ENCODE measurements at places on chromosomes 6 and 20.

GRCh38 chr6:112501705-112502104, 154.6 kb downstream of the RFPL4B start:
- DNase-seq, result no peak

- no peak for DNase-seq
Measured at GRCh38 chr20:60054716-60055634, 96.8 kb downstream of the CDH26 start.

GRCh38 chr20:63317601-63318291, 24.8 kb downstream of the COL20A1 start:
- DNase-seq, result no peak

- no peak for DNase-seq
Measured at GRCh38 chr6:111658462-111659154, 52.9 kb upstream of the TRAF3IP2 start.

DNA sequence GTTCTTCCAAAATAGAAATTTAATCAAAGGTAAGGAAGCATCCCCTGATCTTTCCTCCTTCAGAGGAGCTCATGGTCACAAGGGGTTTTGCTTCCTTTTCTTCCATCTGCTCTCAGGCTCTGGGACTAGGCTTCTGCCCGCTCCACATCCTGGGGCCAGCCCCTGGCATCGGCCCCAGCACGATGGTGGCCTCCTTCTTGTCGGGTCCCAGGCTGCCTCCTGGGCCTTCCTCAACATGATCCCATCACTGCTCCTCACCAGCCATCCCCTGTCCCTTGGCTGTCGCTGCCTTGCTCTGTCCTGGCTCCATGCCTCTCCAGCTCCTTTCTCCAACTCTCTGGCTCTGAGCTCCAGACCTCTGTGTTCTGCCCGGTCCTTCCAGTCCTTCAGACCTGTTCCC, 4.1 kb downstream of the PHACTR3 start:
- DNase-seq, result no peak

DNA sequence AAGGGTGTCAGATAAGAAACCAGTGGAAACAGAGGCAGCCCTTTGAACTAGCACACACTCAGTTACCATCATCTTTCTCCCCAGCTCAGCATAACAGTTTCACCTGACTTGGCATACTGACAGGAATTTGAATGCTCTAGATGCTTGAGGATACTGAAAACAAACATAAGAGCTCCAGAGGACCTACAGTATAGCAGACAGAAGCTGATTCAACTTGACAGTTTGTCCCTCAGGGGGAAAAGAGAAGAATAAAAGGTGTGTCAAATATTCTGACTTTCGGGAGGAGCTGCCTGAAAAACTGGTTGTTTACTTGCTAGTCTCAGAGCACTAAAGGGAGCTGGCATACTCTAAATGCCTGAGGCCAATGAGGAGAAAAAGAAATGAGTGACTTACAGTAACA, 35.1 kb downstream of the EYS start:
- no peak for DNase-seq

GRCh38 chr6:40671001-40671693, 84.0 kb upstream of the LRFN2 start:
- DNase-seq, result no peak

GRCh38 chr6:90025523-90026061, 131.3 kb downstream of the GJA10 start:
- no peak for DNase-seq

GRCh38 chr6:153251326-153251725, 120.2 kb upstream of the RGS17 start:
- DNase-seq, result no peak

GRCh38 chr20:48467622-48468021, 360.2 kb downstream of the PREX1 start:
- no peak for DNase-seq

GRCh38 chr6:35197196-35197595, 16.6 kb upstream of the SCUBE3 start:
- DNase-seq, result no peak

GRCh38 chr6:147653631-147654030, 145.1 kb downstream of the SAMD5 start:
- DNase-seq, result no peak

- no peak for DNase-seq
Measured at GRCh38 chr6:140541288-140541687, 1166.8 kb upstream of the CITED2 start.

- DNase-seq, result no peak
Measured at GRCh38 chr6:3848380-3848779, 793 bp upstream of the FAM50B start.

DNA sequence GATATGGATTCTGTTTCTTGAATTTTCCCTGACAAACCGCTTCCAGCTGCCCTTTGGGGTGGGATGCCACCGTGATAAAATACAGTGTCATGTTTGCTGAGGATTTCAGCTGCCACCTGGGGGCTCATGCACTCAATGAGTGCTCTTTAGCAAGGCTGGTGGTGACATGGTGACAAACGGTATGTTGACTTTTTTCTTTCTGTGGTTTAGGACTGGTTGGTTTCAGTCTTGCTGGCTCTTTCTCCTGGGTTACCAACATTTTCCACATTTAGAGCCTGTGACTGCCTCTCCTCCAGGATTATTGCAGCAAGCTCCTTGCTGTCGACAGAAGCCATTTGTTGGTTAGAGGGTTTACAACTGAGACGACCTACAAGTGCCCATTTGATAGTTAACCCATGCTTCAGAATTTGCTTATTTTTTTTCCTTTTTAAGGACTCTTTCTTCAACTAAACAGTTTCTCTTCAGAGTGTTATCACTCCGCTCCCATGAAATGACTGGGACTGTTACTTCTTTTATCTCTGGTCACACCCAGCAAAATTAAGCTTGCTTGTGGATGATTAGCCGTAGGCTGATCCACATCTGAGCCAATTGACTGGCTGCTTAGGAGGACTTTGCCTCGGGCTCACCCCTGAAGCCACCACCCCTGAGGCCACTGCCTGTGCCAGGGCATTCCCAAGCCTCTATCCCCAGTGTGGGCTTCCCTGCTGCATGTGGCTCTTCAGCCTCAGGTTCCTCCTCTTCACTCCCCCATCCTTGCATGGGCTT, 48.4 kb upstream of the CDYL start:
- DNase-seq, result no peak

- DNase-seq, result no peak
Measured at GRCh38 chr6:139308286-139308916, 16.6 kb upstream of the TXLNB start.

- no peak for DNase-seq
Measured at GRCh38 chr20:53656293-53657202, 62.9 kb upstream of the ZNF217 start.

GRCh38 chr6:52186480-52186879, 305 bp downstream of the IL17A start:
- DNase-seq, result no peak

- DNase-seq, result no peak
Measured at GRCh38 chr20:24948939-24949679, at the start of gene CST7. TSS of gene CST7 (plus strand) at chr20:24949269. CDS start at chr20:24949506, 237 bp downstream.

DNA sequence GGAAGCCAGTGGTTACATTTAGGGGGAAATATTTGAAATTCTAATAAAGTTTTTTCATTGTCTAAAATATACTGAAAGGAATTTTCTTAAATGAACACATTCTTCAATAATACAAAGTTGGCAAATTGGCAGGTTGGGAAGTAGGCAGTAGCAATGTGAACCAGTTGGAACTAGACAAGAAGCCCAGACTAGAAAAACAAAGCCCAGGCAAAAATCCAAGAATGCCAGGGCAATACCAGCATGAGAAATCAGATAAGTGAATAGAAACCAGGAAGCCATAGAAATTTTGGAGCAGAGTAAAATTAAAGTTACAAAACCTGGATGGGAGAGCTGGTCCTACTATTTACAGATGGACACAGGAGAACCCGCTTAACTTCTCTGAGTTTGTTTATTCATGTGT, 52.2 kb downstream of the TPBG start:
- no peak for DNase-seq

DNA sequence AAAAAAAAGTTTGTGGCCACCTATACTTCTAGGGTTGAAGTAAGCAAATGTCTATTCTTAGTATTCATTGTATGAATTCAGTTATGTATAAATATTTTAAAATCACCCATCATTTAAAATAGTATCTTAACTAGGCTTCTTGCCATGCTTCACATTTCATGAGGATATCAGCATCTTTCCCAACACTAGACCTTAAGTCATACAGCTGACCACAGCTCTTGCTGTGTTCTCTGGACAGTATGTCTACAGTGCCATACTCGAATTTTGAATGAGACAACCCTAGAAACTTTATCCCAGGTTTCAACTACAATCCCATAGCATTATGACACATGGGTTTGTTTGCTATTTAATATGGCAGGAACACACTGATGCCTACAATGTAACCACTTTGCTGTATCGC, 5.2 kb downstream of the TXNDC5 start:
- no peak for DNase-seq

- no peak for DNase-seq
Measured at GRCh38 chr6:108581237-108581931, 20.7 kb downstream of the FOXO3 start.

- DNase-seq, result no peak
Measured at GRCh38 chr20:43534791-43535350, 24.0 kb upstream of the SGK2 start.

DNA sequence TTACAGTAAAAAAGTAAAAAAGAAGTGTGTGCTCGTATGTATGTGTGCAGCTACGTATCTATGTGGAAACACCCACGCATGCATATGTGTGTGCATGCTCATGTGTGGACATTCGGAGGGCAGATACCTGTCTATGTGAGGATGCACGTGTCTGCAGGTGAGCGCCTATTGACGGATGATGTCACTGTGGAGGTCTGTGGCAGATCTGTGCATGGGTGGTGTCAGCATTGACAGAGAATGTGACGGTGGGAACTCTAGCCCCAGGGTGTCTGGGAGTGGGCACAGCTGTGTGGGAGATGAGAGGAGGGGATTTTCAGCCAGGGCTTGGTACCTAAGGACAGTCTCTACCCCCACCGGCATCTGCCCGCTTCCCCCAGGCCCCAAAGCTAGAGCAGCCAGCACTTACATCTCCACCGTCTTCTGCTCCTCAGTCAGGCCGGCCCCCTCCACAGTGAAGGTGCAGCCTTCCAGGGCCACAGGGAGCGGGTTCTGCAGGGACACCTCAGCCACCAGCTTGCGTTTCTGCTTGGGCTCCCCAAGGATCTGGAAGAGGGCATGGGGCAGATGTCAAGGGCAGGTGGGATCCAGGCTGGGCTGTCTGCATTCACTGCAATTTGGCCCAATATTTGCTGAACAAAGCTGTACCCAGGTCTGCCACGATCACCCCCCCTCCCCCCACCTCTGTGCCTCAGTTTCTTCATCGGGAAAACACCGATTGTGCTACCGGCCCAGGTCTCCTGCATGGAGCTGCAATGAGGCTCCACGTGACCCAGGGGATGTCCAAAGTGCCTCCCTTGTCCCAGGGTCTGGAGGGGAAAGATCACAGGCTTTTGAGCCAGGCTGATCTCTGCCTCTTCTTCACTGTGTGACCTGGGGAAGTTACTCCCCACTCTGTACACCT, 34.1 kb downstream of the TGM2 start:
- DNase-seq, result no peak

DNA sequence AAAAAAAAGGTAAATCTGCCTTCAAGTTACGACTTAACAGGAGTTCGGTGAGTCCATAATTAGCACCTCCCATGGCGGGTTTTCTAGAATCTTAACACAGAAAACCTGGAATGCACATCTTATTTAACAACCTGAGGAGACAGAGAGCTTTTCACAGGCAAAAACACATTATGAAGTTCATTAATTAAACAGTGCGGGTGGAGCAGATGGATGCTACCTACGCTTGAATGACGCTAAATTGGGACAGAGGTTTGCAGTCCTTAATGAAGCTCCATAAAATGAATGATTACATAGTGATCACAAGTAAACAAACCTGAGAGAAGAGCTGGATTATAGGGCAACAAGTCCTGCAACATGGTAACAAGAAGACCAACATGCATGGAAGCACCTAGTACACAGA, 81.0 kb downstream of the INSM1 start:
- no peak for DNase-seq

DNA sequence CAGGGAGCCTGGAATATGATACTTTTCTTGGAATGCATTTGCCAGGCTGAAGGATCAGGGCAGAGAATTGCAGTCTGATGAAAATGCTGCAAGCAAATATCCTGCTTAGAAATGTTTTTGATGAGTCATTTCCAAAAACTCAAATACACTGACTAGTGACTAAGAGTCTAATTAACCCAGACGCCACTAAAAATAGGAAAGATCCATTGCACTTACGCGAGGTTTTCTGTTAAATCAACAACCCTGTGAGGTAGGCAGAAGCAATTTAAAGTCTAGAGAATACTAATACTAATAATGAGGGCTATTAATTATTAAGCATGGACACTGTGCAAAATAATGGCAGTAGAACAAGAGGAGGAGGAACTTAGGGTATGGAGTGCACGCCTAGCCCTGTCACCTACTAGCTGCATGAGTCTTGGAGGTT, 130.1 kb upstream of the DOK5 start:
- no peak for DNase-seq

- no peak for DNase-seq
Measured at GRCh38 chr6:53199156-53199555, 50.5 kb upstream of the GCM1 start.

GRCh38 chr20:44038681-44039123, 124.0 kb downstream of the TOX2 start:
- no peak for DNase-seq

- no peak for DNase-seq
Measured at GRCh38 chr6:19999319-20000191, 162.4 kb downstream of the ID4 start.

- peak; percentile 1 for DNase-seq
Measured at GRCh38 chr20:16761305-16761829, 13.2 kb downstream of the OTOR start.

GRCh38 chr6:148235446-148235845, 107.2 kb upstream of the SASH1 start:
- DNase-seq, result no peak

DNA sequence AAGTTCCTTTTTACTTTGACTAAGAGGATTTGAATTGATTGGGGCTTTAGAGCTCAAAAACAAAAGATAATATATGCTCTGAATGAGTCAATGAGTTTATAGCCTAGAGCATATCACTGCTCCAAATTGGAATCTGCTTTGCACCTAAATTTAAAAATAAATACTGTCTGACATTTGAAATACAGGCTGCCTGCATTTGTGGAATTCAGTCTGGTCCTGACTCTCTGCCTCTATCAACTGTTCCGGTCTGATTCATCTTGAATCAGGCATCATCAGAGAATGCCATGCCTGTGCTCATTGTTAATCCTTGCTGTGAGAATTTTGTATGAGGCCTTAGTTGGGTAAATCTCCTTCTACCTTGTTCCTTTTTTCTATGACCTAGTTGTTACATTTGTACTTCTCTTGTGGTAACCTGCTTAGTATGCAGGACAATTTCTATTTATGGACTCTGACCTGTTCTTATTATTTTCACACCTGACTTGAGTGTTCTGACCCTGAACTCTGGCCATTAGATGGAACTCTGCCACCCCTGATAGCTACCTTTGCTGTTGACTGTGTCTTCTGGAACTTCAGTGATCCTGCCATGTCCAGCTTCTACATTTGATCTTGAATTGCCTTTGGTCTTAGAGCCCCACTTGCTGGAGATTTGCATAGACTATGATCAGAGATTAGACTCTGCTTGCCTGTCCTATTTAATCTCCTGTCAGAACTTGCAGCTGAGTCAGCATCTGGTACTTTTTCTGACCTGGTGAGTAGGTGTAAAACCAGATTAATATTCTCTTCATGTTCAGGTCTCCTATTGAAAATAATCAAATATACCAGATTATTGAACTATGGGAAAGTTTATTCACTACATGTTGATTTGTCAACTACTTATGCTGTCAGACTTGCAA, 442.7 kb upstream of the HS3ST5 start:
- DNase-seq, result no peak

Measured in NCI-H1048 (cell line).